NCI-H1092 treated with DMSO at 0.1 percent for 48 hours (cell line): ENCODE measurements at places on chromosomes 12 and 14.

GRCh38 chr12:52850681-52851080, 1.9 kb upstream of the KRT78 start:
- DNase-seq = no peak

DNA sequence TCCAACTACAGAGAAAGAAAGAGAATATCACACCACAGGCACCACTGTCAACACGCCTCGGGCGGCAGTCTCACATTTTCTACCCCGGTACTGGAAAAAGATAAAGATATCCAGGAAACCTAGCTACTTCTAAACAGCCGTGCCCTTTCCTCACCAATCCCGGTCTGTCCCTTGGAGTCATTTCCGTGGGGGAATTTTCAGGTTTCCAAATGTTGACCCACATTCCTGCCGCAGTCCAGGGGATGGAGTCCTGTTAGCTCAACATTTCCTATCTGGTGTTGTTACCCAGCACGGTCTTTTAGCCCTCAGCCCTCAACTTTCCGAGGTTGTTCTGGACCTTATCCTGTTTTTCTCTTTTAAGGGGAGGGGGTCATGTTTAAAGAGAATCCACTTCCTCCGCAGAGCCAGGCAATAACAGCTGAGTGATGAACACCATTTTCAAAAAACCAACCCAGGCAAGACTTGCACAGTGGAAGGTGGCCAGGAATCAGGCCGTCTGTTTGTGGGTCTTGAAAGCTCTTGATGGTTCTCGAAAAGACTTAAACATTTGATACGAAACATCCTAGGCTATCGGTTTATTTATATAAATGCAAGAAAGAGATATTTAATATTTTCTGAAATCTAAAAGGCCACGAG, 4.6 kb downstream of the SSH1 start:
- DNase-seq = no peak

- no peak for DNase-seq
These were observed 4.4 kb upstream of the WSB2 start for GRCh38 chr12:118065380-118065779.

DNA sequence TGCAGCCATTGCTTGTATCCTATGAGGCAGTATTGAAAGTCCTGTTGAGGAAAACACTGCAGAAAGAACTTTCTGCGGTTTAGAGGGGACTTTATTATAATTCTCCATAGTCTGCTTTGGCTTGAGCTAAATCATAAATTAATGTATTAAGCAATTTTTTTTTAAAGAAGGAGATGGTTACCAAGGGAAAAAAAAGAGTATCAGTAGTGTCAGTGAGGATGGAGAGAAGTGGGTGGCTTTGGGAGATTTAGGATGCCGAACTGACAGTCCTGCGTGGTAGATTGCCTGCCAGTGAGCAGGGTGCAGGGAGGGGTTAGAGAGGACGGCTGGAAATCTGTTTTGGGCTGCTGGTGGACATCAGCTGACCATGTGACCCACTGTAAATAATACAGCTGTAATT, 96.8 kb downstream of the MYRFL start:
- no peak for DNase-seq

GRCh38 chr14:102565331-102565887, 27.0 kb upstream of the RCOR1 start:
- DNase-seq = no peak

GRCh38 chr12:15522574-15523187, 200.4 kb downstream of the PTPRO start:
- DNase-seq = peak; percentile 72

DNA sequence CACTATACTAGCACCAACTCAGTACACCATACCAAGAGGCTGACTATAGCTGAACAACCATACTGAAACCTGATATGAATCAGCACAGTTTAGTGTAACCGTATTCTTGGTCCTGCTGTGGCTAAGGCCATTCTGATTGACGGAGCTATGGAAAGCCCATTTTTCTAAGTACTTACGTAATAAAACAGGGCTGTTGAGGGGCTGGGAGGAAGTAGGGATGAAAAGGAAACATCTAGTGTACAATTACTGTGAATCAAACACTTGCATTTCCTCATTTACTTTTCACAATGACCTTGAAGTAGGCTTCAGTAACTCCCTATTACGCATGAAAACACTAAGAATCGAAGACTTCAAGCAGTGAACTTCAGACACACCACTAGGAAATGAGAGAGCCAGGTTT, 198.2 kb downstream of the BTG1 start:
- no peak for DNase-seq

- peak; percentile 46 for DNase-seq
These were observed at the start of gene CLIP1 for GRCh38 chr12:122421821-122422729. Gene CLIP1 (minus strand): TSS chr12:122422669. CDS start chr12:122380452, 42,217 bp downstream.

DNA sequence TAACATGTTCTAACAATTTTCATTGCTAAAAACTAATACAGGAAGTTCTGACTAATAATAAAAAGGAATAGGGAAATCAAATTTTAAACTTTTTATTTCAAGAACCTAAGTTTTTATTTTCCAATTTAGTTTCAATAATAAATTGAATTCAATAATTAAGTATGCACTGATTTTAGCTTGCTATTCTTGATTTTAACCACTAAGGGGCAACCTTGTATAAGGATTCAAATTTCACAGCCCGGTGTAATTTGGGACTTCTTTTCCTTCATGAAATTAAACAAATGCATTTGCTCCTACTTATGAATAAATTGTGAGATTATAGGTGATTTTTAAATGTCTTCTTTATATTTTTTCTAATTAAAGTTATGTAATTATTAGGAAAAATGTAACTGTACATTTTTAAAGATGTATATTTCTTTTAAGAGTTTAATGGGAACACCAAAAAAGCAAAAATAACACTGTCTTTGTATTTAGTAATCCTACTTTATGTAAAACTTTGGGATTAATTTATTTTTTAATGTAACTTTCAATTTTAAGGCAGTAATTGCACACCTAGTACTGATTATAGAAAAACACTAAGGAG, 241.4 kb upstream of the PDZRN4 start:
- DNase-seq = peak; percentile 30

DNA sequence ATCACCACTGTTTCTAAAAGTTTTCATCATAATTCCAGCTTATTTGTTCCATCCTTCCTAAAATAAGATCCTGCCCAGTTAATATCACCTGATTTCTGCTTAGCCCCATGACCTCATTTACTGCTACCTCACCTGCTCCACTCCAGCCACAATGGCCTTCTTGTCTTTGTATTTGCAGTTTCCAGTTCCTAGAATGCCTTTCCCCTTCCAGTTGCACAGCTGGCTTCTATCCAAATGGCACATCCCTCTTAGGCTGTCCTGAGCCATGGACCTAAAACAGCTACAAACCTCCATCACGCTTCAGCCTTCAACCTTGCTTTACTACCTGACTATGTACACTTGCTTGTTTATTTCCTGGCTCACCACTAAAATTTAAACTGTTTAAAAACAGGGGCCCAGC, 6.5 kb upstream of the LGMN start:
- DNase-seq = peak; percentile 76

GRCh38 chr14:93109572-93110481, 5.9 kb downstream of the ITPK1 start:
- DNase-seq = no peak

GRCh38 chr14:21455592-21455911, 371 bp downstream of the CHD8 start:
- DNase-seq = no peak

GRCh38 chr12:52022841-52023181, 16.1 kb downstream of the TAMALIN start:
- no peak for DNase-seq
